Stimulated activated CD4-positive, alpha-beta T cell treated with anti-CD3 and anti-CD28 coated beads, Interleukin-4, amount 100 ng/mL, for 4 hours (primary cell): ENCODE measurements at places on chromosomes 16 and 17.

DNA sequence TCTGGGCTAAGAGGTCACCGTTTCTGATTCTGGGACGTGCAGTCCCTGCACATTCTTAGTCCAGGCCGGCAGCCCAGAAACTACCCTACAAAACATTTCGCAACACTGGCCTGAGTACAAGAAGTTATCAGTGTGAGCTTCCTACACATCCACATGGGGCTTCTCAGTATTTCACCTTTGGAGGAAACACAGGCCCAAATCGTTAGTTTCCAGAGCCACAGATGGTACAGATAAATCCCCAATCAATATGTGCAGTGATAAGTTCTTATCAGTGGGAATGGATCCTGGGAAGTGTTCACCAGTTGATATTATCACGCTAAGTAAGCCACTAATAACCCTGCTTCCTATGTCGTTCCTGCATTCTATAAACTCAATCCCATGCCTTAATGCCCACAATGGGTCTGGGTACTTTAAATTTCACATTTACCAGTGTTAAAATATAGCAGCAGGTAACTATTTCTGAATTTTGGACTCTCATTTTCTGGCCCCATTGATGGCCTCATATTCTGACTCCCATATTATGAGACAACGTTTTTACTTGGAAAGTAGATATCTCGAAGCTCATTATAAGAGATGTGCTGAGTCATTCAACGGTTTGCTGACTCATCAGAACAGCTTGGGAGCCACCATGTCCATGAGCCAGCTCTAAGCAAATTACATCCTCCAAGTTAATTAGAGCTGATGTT, 370.2 kb upstream of the MAF start:
- DNase-seq, result no peak

DNA sequence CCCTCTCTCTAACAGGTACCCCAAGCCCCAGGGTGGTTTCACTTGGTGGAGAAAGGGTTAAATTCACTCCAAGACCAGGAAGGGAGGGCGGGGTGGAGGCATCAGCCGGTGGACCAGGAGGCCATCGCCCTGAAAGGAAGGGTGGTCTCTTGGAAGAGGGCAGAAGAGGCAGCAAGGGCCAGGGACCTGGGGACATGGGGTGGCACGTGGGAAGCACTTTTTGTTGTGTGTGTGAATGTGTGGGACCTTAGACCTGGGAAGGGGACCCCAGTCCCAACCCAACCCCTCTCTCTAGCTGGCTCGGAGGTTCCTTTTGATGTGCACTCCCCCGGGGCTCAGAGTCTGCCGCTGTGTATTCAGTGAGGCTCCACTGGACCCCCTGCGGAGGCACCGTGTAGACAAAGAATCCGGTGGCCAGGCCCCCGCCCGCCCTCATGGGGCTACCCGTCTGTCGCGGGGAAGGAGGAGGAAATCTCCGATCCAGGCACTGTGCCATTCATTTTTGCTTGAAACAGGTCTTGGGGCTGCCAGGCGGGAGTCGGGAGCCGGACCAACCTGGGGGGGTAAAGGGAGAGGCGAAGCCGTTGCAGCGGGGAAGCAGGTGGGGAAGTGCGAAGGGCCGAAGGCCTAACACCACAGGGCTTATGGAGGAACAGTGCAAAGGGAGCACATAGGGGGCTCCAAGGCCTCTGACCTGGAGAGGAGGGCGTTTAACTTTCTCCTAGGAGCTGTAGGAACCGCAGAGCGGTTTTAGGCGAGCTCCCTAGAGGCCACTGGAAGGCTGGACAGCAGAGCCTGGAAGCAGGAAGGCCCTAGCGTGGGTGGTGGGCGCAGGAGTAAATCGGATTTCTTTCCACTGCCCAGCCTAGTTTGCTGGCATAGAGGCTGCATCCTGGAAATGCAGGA, 3.2 kb upstream of the WNT3 start:
- DNase-seq, result no peak

DNA sequence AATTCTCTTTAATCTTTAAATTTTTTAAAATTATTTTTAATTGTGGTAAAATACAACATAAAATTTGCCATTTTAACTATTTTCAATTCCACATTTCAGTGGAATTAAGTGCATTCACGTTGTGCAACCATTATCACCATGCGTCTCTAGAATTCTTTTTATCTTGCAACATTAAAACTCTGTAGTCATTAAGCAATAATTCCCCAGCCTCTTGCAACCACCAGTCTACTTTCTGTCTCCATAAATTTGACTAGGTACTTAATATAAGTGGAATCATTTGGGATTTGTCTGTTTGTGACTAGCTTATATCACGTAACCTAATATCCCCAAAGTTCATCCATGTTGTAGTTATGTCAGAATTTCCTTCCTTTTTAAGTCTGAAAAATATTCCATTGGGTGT, 79.1 kb downstream of the TAOK1 start:
- DNase-seq, result no peak

GRCh38 chr16:3881499-3881990, 1.0 kb upstream of the CREBBP start:
- no peak for DNase-seq

GRCh38 chr17:32664936-32665583, 178.3 kb downstream of the CDK5R1 start:
- DNase-seq, result no peak

GRCh38 chr16:87559945-87560344, 42.4 kb upstream of the JPH3 start:
- no peak for DNase-seq

GRCh38 chr16:87963400-87963799, 12.2 kb downstream of the BANP start:
- peak; percentile 50 for DNase-seq

GRCh38 chr17:51618476-51618875, 358.1 kb downstream of the UTP18 start:
- DNase-seq, result no peak

DNA sequence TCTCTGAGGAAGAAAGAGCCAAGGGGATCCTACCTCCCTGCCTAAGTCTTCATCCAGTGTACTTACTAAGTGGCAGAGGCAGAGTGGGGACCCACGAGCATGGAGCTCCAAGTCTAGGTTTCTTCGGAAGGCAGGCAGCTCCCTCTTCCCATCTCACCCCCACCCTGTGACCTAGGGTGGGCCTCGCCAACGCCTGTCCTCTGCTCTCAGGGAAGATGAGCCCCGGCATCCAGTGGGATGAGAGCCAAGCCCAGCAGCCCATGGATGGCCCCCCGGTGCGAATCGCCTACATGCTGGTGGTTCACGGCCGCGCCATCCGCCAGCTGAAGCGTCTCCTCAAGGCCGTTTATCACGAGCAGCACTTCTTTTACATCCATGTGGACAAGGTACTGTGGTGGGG, 8.3 kb downstream of the XYLT2 start:
- no peak for DNase-seq

- DNase-seq, result peak; percentile 83
Measured at GRCh38 chr16:180681-181564, 664 bp downstream of the HBQ1 start.

DNA sequence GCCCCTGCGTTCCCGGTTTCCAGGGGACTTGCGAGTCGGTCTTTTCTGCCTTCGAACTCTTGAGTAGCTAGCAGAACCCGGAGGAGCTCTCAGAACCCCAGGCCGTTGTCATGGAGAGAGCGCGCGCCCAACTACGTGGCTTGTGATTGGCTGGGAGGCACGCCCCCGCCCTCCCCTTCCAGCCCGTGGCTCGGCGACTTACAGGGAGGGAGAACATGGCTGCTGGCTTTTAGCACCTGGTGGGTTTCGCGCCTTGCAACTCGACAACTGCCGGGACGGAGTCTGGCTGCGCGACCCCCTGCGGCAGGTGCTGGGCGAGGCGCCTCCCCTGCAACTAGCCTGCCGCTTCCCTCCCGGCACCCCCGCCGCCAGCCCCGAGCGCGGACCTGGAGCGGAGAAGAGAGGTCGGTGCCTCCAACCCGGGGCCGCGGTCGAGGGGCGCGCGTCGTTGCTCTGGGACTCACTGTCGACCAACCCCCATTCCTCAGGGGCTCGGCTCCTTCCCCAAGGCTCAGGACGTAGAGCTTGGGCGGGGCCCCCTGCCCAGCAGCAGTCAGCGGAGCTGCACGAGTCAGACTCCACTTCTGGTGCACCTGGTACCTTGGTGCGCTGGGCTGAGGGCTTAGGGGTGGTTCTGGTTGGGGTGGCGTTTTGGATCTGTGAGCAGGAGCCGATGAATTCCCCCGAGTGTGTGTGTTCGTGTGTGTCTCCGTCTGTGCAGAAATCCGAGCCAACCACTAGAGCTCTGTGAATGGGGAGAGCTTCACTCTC, 9.0 kb upstream of the ZFP90 start:
- DNase-seq, result peak; percentile 92
